DMS79 treated with DMSO at 0.1 percent for 48 hours (cell line): ENCODE measurements at places on chromosomes 1 and 21.

DNA sequence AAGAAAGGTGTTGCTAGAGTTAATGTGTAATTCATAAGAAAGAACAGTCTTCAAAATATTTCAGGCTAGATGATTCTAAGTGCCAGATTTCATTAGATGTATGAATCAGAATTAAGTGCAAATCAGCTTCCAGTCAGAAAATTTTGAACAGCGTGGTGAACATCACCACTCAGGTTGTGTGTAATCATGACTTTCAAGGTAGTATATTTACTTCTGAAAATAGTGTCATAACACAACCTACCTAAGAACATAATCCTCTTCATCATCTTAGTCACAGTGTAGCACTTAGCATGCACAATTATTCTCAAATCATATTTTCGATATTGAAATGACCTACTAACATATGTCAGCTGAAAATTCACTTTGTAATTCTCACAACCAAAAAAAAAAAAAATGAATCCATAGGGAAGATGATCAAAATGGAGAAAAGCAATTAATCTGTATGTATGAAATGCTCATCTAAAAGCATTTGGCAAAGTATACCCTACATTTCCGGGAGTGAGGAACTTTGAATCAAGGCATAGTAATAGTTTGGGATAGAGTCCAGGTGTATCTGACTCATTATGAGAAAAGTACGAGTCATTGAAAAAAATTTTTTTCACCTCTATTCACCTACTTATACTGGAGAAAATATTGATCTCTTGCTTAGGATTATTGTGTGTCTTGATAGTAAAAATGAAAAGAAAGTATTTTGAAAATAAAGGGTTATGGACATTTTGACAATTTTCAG is 221.8 kb upstream of the CHRM3 start:
- no peak for DNase-seq

GRCh38 chr1:109906160-109906838 is 4.3 kb upstream of the CSF1 start:
- no peak for DNase-seq

- no peak for DNase-seq
Observed at GRCh38 chr1:67880056-67880601, 46.9 kb upstream of the GNG12 start.

DNA sequence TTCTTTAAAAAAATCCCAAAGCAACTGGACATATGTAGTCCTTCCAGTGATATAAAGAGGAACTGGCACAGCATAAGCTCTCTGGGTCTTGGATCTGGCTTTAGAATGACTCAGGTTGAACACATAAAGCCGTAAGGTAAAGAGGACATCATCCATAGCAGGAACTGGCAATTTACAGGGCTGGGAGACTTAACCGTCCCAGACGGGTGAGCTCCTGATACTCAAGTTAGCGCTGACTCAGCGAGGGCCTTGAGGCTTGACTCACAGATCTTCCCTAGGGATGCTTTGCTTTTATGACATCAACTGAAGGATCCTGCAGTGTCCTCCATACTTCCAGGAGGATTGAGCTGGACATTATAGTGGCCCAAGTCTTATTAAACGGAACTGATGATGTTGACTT is 154.1 kb downstream of the CLIC6 start:
- no peak for DNase-seq
